ENCODE measurements at places on chromosomes 2 and 18. TPM values are rescaled to one million over a fixed set of nuclear protein-coding genes. Genes with fewer than 3 reads are reported as not detected.

- DNase-seq = no peak
These were observed 83.9 kb downstream of the WDSUB1 start for GRCh38 chr2:159202568-159203071.

DNA sequence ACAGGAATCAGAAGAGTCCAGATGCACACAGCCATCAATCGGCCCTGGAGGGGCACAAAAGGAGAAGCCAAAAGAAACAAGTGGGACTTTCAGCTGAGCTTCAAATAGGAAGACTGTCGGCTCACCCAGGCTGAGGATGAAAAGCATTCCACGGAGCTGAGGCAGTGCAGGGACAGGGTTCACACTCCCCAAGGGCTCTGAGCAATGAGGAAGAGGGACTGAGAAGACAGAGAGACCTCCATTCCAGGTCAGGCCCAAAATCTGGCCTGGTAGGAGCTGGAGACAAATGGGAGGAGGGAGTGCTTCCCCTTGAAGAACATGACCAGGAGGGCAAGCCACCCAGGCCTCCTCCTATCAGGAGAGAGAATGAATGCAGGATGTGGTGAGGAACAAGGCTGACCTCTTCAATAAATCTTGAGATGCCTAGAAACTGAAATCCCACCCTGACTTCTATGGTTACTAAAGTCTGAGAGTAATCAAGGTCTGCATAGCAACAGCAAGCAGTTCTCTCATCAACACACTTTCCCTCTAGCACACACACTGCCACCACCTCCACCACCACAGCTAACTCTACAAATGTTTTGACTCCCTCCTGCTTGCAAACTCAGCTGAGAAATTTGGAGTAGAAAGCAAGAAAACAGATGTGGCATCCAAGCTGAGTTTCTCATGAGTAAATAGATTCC is 434.4 kb downstream of the TNS1 start:
- DNase-seq = no peak

DNA sequence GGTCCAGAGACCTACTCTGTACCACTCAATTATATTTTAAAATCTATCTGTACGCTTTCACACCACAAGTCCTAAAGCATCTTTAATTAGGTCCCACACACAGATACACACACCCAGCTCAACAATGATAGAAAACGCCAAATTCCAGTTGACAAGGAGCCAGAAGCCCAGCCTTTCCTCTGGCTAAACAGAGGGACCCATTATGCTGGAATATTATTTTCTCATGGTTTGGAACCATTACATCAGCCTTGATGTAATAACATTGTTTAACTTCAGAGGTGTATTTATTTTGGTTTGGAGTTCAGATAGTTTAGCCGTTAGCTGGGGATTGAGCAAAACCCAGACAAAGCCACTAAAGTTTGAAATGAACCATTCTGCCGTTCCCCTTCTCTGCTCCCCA is 14.0 kb upstream of the INHBB start:
- DNase-seq = no peak

Gene MYO5B
- total RNA-seq = 0.02 TPM

Gene RESP18
- not detected for total RNA-seq

Gene ZAP70
- total RNA-seq = 167 TPM

Gene NAT8
- not detected for total RNA-seq
